T-helper 17 cell (primary cell): ENCODE measurements at places on chromosomes 13 and 19.

GRCh38 chr19:39223703-39224279 lies 19.7 kb upstream of the SYCN start:
- no peak for DNase-seq

GRCh38 chr19:29687244-29687896 lies 22.1 kb downstream of the PLEKHF1 start:
- no peak for DNase-seq

DNA sequence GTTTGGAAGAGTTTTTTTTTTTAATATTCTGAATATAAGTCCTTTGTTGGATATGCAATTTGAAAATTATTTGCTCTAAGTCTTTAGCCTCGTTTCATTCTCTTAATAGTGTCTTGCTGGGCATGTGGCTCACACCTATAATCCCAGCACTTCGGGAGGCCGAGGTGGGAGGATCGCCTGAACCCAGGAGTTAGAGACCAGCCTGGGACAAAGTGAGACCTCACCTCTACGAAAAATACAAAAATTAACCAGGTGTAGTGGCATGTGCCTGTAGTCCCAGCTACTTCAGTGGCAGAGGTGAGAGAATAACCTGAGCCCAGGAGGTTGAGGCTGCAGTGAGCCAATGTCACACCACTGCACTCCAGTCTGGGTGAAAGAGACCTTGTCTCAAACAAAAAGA lies 87.3 kb upstream of the UBAC2 start:
- no peak for DNase-seq

DNA sequence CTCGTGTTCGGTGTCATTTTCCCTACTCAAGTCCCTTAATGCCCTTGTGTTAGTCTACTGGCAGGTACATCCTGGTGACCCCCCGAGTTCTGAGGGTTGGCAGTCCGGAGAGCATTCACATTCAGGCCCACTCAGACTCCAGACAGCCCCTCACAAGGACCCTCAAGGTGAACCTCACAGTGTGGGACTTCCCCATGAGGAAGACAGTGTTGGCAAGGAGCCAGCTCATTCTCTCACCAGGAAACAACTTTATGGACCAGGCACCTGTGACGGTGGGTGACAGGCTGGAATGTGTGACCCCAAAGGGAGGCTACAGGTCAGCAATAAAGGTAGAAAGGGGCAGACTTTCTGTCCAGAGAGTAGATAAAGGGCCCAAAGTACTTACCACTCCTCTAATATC lies 24.5 kb downstream of the RDH8 start:
- DNase-seq = no peak

DNA sequence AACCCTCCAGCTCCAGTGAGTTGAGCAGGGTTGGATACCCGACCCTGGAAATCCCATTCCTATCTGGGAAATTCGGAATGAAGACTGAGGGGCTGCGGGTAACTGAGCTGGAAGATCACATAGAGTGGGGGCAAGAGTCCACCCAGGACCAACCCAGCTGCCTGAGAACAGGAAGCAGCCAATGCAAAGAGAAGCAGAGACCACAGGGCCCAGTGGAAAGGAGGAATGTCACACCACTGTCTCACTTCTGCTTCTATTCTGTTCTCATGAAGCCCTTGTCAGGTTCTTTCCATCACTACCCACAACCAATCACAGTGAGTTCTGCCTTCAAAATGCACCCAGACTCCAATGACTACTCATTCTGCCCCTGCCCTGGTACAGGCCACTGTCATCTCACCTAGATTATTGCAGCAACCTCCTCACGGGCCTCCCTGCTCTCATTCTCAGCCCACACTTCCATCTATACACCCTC lies 15.3 kb downstream of the DYRK1B start:
- DNase-seq = no peak

GRCh38 chr13:53135301-53135700 lies 106.7 kb downstream of the OLFM4 start:
- DNase-seq = no peak

- DNase-seq = no peak
Observed at GRCh38 chr19:34104096-34104495, 68.2 kb upstream of the LSM14A start.

GRCh38 chr19:42090672-42091071 lies 14.7 kb downstream of the ZNF574 start:
- DNase-seq = no peak

DNA sequence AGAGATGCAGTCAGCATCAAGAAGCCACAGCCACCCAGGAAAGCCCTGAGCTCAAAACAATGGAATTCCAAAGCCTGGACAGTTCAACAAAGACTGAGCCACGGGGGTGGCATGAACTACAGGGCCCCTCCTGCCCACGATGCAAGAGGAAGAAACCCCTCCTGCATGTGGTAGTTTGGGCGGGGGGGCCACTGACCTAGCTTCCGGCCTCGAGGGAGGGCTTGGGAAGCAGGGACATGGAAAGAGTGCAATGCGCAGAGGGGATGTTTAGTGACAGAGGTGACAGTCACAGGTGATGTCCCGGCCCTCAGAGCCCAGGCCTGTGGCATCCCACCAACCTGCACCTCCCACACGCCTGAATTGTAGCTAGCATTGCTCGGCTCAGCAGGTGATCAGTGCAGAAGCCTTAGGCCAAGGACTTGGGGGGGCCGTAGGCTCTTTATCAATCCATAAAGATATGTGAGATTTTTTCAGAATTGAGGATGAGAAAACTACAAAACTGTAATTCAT lies 318.8 kb downstream of the TEX29 start:
- DNase-seq = no peak

DNA sequence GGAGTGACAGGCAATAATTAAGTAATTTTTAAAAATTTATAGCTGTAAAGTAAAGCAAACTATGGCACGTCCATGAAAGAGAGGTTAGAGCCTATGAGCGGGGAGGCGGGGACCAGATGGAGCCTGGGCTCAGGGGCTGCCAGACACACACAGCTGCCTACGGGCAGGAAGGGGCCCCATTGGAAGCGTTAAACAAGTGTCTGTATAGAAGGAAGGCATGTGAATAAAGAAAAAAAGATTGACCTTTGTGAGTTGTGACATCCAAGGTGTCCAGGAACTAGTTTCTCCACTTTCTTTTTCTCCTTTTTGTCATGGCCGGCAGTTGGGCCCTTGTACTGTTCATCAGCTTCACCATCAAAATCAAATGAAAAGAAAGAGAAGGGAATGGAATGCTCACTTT lies 56.8 kb downstream of the LRCH1 start:
- no peak for DNase-seq
